ENCODE measurements at places on chromosomes 16 and 17.

- DNase-seq, result no peak
These were observed 27.5 kb downstream of the AXIN2 start for GRCh38 chr17:65533852-65534457.

DNA sequence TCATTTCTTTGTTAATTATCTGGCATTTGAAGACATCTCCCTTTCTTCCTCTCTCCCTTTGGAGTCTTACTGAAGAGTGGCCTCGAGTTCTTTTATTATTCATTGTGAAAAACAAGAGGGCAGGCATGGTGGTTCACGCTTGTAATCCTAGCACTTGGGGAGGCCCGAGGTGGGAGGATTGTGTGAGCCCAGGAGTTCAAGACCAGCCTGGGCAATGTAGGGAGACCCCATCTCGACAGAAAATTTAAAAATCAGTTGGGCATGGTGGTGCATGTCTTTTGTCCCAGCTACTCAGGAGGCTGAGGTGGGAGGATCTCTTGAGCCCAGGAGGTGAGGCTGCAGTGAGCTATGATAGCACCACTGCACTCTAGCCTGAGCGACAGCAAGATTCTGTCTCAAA lies 20.1 kb downstream of the BPTF start:
- DNase-seq, result no peak

- no peak for DNase-seq
These were observed 292.0 kb upstream of the CDH11 start for GRCh38 chr16:65413861-65414260.

GRCh38 chr17:21193031-21193430 lies 20.9 kb downstream of the TMEM11 start:
- no peak for DNase-seq

DNA sequence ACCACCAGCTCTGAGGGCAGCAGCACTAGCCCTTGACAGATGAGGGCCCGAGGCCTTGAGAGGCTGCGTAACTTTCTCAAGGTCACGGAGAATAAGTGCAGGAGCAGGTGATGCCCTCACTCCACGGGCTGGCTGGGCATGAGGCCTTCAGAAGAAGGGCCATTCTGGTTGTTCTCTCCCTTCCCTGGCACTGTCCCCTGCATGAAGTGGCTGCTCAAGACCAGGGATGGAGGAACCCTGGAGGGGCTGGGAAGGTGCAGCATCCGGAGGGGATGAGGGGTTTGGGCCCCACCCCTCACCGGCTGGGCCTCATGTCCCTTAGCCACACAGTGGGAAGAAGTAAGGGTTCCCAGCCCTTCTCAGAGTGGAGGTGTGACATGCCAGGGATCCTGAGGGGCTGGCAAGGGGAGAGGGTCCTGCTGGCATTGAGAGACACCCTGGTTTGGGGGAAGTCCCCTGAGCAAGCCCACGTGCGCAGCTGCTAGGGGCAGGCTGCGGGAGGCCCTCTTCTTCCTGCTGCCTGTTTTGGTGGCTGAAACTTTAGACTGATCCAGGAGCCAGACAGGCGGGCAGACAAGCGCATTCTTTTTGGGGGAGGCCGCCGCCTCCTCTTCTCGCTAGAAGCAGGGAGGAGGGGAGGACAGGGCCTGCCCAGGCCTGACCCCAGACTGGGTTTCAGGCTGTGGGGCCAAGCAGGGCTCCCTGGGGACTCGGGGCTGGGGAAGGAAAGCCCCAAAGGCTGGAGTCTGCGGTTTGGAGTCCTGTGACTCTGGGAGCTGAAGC lies 74.0 kb downstream of the N4BP1 start:
- DNase-seq, result peak; percentile 54

DNA sequence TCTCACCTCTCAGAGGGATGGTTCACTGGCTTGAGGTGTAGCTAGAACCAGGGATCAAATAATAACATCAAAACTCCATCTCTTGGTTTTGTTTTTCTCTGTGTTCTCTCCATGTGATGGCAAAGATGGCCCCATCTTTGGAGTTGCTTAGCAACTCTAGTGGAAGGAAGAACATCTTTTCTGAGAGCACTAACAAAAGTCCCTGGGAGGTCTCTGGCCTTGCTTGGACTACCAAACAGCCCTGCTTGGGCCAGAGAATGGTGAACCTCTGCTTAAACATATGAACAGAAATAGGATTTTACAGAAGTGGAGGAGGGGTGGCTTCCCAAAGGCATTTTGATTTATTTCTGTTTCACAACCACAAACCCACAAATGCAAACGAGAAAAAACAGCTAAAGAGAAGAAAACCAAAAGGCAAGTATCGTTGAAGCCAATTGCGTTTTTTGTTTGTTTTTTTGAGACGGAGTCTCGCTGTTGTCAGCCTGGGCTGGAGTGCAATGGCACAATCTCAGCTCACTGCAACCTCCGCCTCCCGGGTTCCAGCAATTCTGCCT lies 13.2 kb downstream of the GABARAPL2 start:
- DNase-seq, result no peak

GRCh38 chr16:27779641-27780164 lies 229.8 kb downstream of the KATNIP start:
- peak; percentile 83 for DNase-seq

DNA sequence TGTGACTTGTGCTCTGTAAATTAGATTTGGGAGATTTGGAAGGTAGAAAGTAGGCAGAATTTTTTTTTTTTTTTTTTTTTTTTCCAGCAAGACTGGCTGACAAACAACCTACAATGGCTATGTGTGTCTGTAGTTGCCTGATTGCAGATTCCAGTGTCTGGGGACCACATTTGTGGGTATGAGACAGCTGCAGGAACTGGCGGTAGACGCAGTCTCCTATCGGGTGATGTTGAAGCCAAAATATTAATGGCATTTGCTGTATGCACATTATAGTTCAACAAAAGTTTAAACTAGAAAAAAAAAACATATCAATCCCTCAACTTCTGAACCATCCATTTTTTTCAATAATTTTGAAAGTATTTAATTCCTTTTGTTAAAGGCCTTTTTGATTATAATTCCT lies 665.2 kb downstream of the TOX3 start:
- no peak for DNase-seq

- DNase-seq, result no peak
These were observed 2.7 kb upstream of the ZNF594 start for GRCh38 chr17:5194346-5194745.

GRCh38 chr16:72873853-72874252 lies 174.1 kb downstream of the ZFHX3 start:
- no peak for DNase-seq

DNA sequence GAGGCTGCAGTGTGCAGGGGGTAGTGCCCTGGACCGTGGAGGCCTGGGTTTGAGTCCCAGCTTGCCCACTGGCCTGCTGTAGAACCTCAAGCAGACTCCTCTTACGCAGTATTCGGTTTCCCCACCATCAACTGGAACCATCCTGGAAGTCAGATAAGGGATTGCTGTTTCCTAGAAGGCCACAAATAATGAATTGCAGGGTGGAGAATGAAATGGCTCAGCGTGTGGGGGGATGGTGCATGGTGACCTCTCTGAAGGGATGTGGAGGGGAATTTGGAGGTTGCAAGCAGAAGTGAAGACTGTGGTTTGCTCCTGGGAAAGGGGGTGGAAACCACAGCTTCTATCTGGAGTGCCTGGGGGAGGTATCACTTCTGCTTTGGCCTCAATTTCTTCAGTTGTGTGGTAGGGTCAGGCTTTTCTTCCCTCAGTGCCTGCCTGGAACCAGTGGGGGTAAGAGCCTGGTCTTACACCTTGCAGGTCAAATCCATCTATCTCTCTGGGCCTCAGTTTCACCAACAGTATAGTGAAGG lies 1.7 kb downstream of the ADGRG5 start:
- DNase-seq, result peak; percentile 62

DNA sequence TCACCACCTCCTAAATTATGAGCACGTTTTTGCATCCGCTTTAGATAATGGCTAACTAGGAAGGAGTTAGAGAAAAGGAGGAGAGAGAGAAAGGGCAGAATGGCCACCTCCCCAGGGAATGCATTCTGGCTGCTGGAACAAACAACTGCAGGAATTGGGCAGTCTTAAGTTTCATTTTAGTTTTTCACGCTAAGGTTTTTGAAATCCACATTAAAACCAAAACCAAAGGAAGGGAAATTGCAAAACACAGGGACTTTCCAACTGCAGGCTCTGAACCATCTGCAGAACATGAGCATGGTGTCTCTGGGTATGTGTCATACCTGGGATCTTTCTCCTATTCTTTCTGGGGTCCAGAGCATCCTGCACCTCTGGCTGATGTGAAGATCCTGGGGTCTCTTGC lies 12.1 kb upstream of the CCL8 start:
- no peak for DNase-seq

- DNase-seq, result no peak
These were observed 100.7 kb downstream of the TMEM114 start for GRCh38 chr16:8489580-8489979.

DNA sequence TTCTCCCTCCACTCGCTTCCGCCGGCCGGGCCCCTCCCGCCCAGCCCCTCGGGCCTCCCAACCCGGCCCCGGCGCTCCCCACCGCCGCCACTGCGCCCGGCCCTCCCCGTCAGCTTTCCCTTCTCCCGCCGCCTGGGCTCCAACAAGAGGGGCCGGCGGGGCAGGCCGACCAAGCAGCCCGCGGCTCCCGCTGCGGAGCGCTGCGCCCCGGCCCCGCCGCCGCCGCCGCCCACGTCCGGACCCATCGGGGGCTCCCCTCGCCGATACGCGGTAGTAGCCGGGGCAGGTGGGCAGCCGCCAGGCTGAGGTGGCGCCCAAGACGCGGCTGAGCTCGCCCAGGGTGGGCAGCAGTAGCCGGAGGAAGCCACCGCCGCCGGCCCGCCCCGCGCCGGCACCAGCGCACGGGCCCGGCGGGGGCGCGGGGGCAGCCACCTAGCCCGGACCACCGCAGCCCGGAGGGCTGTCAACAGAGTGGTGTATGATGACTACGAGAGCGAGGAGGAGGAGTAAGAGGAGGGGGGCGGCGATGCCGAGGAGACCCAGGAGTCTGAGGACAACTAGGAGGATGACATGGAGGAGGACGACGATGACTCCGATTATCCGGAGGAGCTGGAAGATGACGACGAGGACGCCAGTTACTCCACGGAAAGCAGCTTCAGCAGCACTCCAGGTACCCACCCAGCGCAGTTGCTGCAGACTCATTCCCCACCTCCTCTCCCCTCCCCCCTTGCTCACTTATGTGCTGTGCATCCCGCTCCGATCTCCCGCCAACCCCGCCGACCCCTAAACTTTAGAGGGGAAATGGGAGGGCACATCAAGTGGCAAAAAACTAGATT lies 498 bp downstream of the LRRC37B start:
- peak; percentile 70 for DNase-seq

DNA sequence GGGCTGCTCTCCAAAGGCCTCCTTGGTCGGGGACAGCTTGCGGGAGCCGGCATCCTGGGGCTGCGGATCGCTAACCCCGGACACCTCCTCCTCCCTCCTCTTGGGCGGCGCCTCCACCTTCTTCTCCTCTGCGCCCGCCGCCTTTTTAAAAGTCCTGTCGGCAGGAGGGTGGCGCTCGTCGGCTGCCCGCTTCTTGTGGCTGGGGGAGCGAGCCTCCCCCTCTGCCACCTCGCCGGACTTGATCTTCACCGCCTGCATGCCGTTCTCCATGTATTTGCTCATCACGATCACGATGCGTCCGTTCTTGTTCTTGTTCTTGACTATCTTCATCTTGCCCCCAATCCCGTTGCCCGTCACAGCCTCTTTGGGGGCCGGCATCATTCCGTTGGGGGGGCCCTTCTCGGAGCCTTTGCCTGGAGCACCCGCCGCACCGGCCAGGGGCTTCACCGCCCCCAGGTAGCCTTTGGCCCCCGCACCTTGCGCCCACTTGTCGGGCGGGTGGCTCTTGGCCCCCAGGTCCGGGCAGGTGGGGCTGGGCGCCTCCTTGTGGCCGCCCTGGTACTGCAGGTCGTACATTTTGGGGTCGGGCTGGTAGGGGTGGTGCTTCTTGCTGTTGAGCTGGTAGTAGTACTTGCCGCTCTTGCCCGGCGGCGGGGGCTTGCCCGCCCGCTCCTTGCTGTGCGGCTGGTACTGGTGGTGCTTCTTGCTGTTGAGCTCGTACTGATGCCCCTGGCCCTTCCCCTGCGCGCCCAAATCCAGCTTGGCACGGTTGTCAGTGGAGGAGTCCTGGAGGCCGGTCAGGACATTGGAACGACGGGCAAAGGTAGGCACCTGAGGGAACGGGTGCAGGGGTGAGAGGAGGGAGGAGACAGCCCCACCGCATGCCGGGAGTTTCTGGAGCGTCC lies 4.4 kb downstream of the CBX4 start:
- no peak for DNase-seq

- no peak for DNase-seq
These were observed 155.9 kb upstream of the IRX5 start for GRCh38 chr16:54774768-54775167.

DNA sequence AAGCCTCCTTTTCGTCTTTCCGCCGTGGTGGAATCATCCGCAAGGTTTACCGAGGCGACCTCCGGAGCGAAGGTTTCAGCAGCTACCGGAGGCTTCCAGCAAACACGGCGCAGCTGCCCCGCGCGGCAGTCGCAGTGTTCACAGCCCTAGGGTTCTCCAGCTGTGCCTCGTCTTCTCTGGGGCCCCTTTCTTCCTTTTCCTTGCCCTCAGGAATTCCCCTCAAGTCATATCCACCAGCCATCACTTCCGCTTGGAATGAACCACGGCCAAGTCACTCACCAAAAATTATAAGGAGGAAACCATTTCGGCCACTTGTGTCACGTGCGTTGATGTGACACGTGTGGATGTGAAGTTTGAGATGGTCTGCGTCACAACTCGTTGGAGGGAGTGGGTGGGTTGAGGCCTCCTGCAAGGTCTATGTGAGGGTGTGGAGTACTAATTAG lies 636 bp upstream of the ERN1 start:
- peak; percentile 25 for DNase-seq

DNA sequence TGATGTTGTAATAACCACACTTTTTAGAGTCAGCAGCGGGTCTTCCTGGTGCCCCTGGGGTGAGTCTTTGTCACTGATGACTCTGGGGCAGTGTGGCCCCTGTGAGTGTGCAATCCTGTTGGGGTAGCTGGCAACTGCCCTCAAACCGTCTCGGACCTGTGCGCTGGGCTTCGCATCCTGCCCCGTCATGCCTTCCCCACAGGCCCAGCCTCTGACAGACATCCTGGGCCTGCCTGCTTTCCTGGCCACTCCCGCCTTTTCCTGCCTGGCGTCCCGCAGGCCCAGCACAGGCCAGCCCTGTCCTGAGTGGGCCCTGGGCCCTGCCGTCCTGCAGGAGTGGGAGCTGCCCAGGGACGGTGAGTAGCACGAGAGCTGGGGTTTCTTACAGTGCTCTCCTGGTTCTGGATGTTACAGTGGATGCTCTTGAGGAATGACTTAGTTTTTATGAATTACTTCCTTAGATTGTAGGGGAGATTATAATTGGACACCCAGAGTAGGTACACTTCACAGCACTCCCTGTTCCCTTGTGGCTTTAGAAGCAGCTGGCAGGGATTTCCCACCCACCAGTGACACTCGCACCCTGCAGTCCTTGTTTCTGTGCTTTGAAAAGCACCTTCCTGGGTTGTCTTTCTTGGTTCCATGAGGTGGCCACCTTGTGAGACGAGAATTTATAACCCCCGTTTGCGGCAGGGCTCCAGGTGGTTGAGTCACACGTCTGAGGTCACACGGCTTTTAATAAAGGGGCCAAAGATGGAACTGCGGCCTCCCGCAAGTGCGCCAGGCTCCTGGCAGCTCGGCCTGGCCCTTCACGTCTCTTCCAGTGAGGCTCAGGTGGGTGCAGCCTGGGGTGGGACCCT lies 50.0 kb upstream of the CAPN15 start:
- no peak for DNase-seq

Measured in Ammon's horn (tissue), 1 donor.